Activated CD8-positive, alpha-beta memory T cell treated with anti-CD3 and anti-CD28 coated beads for 48 hours (primary cell): ENCODE measurements at places on chromosomes 16 and 17.

- no peak for DNase-seq
Observed at GRCh38 chr17:292016-292415, 60.6 kb downstream of the RPH3AL start.

- DNase-seq = no peak
Observed at GRCh38 chr16:48860341-48860740, 250.4 kb upstream of the N4BP1 start.

GRCh38 chr17:82320956-82321927, 3.8 kb upstream of the CD7 start:
- no peak for DNase-seq

DNA sequence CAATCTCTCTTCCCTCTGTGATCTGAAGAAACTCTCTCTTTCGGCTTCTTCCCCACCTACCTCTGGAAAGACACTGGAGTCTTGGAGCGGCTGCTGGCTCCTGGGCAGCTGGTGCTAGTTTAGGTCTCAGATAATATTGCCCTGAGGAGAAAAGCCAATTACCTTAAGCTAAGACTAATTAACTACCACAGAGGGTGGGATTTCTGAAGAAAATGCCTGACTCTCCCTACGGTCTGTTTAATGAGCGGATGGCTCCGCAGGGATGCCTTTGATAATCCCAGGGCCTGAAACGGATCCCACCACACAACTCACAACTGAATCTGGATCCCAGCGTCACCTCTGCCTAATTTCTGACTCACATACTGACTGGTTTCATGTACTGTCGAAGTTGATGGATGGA, 127.0 kb upstream of the NLRP1 start:
- DNase-seq = no peak

DNA sequence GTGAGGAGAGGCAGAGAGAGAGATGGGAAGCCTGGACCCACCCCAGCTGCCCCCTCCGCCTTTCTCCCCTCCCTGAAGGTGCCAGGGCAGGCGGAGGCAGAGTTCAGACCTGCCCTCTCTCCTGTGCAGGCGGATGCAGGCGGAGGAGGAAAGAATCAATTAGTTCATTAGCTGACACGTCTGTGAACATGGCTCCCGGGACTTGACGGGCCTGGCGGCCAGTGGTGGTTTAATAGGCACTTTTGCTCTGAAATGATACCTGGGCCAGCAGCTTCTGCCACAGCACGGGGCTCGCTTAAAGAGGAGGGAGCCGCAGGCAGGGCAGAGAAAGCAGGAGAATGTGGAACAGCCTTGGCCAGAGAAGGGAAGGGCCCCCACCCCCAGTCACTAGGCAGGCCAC, 98.1 kb downstream of the SDK2 start:
- DNase-seq = no peak

GRCh38 chr16:79792664-79793351, 192.3 kb upstream of the MAF start:
- DNase-seq = no peak

GRCh38 chr17:32492648-32493289, 6.0 kb downstream of the CDK5R1 start:
- DNase-seq = no peak

DNA sequence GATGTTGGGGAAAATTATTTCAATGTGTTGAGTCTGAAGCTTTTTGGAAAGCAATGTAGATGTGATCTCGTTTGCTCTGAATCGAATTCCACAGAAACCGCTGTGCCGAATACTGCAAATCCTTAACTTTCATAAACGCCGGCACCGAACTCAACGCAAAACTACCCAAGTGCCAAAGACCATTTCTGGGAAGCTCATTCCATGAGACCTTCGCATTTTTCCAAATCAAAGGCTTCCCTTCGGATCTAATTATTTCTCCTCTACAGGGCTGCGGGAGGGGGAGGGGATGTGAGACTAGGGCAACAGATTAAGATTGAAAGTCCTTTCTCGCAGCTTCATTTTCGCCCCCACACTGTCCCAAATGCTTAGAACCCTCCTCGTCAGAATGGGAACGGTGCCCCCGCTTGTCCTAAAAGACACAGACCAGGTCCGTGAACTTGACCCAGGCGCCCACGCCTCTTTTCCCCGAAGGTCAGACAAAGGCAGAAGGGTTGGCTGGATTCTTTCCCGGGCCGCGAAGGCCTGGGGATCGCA, 4.0 kb downstream of the PRAC1 start:
- no peak for DNase-seq

- DNase-seq = no peak
Observed at GRCh38 chr16:85731179-85731578, 19.7 kb downstream of the C16orf74 start.

- DNase-seq = no peak
Observed at GRCh38 chr16:48047720-48048119, 108.1 kb downstream of the ABCC12 start.
